ENCODE measurements at places on chromosomes 6 and 20.

DNA sequence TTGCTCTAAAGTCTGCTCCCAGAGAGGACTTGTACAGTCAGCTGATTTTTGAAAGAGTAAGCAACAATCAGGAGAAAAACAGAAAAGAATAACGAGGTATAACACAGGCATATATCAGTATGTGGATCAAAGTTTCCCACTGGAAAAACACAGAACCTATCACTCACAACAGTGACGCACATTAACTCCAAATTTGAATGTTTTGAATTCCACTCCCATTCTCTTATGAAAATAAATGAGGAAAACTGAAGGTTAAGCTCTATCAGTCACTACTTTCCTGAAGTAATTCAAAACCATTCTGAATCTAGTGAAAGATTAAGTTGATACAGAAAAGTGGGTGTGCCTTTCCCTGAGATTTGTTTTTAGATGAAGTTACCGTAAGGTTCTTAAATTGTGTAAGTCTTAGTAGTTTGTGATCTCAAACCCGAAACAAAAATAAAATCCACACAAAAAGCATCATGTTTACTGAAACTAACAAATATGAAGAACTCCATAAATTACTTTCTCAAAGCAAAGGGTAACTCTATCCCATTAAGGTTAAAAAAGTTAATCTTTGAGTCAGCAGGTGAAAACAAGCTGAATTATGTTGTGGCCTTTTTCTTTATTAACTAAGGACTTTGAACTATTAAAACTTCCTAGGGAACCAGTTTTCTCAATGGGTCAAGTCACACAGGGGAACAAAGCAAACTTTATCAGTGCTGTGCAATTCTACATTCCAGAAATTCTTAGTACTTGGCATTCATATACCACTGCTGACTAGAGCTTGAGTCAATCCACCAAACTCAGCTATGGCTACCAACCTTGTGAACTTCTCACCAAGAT lies 115.7 kb downstream of the OGFRL1 start:
- DNase-seq, result peak; percentile 94

DNA sequence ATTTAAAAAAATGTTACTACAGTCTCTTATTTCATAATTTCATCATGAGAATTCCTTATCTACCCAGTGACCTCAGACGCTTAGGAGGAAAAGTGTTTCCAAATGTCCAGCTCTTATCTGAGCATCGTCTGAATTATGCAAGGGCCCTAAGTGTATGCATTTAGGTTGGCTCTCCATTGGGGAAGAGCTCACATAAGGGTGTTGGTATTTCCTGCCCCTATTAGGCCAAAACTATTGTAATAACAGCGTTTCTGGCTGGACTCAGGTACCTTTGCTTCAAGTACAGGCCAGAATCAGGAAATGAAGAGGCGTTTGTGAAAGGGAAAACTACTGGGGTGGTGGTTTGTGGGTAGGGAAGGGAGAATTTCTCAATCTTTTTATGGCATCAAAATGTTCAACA lies 40.4 kb upstream of the SGK1 start:
- peak; percentile 13 for DNase-seq

DNA sequence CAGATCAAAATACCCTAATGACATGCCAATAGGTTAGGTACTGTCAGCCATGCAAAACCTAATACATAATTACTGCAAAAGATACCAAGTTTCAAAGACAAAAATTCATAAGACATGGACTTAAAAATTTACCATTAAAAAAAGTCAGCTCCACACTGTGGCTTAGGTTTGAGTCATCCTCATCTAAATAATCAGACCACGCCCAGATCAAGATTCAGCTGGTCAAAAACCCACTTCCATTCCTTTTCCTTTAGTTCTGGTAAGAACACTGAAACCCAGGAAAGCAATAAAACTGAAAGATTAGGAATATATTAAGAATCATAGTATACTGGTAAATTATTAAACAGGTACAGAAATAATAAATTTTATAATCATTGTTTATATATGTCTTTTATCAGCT lies 81.0 kb upstream of the ASF1A start:
- DNase-seq, result no peak

DNA sequence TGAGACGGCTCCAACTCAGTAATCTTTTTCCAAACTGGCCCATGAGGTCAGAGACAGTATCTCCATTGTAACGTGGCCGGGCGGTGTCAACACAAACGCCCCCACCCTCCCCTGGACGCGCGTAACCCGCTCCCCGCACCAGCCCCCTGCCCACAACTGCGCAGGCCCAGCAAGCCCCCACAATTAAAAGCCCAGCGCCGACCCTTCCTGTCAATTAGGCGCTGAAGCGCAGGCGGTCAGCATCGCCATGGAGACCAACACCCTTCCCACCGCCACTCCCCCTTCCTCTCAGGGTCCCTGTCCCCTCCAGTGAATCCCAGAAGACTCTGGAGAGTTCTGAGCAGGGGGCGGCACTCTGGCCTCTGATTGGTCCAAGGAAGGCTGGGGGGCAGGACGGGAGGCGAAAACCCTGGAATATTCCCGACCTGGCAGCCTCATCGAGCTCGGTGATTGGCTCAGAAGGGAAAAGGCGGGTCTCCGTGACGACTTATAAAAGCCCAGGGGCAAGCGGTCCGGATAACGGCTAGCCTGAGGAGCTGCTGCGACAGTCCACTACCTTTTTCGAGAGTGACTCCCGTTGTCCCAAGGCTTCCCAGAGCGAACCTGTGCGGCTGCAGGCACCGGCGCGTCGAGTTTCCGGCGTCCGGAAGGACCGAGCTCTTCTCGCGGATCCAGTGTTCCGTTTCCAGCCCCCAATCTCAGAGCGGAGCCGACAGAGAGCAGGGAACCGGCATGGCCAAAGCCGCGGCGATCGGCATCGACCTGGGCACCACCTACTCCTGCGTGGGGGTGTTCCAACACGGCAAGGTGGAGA lies at the start of the genes HSPA1A and HSPA1L:
Gene HSPA1A, plus strand, starts transcription at position 519 of the 814 bp plus-strand sequence. Its CDS starts 214 bp downstream, at position 733.
Gene HSPA1L, minus strand, starts transcription at position 259 of the 814 bp plus-strand sequence. CDS start 3,311 bp downstream, outside the sequence.
- peak; percentile 97 for DNase-seq

- no peak for DNase-seq
These were observed 66.7 kb downstream of the MOCS1 start for GRCh38 chr6:39867592-39867991.

DNA sequence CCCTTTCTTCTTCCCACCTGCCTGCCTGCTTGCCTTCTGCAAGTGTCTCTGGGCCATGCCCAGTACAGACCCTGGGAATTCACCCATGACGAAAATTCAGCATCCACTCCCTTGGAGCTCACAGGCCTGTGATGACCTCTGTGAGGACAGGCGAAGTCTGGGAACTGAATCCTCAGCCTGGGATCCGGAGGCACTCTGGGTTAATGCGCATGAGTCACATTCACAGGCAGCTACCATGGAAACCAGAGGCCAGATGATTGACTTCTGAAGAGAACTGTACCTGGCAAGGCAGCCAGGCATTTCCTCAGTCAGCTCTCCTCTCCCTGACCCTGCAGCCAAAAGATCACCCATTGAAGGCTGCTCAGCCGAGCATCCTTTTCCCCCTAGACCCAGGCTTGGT lies 41.0 kb downstream of the SLC9A8 start:
- peak; percentile 61 for DNase-seq

DNA sequence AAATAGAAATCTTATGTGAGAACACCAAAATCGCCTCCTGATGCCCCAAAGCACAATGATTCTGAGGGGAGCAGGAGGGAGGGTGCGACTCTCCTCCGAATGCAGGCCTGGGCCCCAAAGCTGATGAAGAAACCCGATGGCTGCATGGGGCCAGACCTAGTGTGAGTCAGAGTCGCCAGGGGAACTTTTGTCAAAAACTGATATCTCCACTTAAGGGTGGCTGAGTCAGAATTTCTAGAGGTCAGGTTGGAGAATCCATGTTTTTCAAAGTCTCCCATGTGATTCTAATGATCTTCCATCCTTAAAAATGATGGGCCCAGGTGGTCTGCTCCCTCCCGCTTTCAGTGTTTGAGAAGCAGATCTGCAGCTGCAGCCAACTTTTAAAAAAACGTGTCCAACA lies 172.8 kb downstream of the BACH2 start:
- no peak for DNase-seq

DNA sequence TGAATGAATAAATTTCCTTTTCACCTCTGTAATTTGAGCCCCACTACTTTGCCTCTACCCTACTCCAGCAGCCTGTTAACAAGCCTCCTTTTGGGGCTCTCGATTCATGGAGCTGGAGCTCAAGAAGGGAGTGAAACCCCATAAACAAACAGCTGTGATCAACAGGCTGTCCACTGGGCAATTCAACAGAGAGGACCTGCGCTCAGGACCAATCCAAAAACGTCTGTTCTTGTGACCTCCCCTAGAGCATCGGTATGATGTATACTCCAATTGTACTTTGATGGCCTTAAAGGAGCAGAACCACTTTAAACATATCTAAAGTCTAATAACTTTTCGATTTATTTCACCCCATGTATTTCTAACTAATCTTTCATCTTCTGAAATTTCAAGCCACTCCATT lies 37.4 kb downstream of the HIVEP2 start:
- no peak for DNase-seq

GRCh38 chr6:25652007-25652515 lies at the start of gene SCGN:
TSS of gene SCGN (plus strand) at chr6:25652215. CDS start at chr6:25652404, 189 bp downstream.
- DNase-seq, result peak; percentile 52

GRCh38 chr20:52540509-52540908 lies 348.9 kb upstream of the ZFP64 start:
- DNase-seq, result no peak

DNA sequence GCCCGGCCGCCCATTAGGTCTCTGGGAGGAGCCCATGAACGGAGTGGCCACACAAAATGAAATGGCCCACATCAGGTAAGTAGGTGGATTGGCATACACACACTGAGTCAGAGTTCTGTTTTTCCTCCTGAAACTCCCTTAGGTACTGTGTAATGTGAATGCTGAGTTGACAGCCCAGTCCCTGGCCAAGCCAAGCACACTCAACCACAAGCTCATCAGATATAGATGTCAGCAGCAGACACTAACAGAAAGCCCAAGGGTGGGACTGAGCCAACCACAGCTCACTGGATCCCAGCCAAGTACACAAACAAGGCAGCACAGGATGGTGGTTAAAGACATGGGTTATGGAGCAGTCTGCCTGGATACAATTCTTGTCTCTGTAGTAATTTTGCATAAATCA lies 403.4 kb downstream of the GJA1 start:
- DNase-seq, result no peak

GRCh38 chr6:21053612-21054011 lies 519.4 kb downstream of the CDKAL1 start:
- peak; percentile 33 for DNase-seq

DNA sequence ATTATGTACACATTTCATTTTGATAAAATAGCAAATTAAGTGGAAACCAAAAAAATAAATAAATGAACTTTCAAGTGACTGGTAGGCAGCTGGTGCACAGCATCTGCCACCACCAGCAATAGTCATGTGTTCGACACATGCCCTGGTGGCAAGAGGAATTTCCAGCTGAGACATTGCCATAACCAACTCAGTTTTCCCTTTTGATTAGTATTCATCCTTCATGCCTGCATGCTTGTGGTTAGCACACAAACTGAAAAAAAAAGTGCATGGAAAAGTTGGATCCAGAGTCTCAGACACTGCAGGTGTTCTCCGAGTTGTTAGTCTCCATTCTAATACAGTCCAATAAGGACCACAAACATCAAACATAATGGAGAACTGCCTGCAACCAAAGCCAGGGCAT lies 156.0 kb upstream of the SOX4 start:
- DNase-seq, result no peak

GRCh38 chr20:49753133-49753532 lies 39.5 kb upstream of the B4GALT5 start:
- DNase-seq, result no peak

DNA sequence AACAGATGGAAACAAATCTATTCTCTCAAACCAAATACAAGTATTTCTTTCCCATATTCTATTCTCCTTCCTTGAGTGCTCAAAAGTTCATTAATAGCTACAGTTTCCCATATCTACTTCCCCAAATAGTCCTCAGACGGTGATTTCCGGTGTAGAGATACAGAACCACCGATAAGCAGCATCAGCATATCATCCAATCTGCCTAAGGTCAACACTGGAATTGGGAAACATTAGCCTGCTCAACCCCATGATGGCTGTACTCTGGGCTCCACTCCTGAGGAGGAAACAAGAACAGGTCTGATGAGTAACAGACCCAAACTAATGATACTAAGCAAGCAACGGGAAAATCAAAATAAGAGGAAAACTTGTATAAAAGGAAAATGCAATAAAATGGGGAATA lies 115.6 kb downstream of the EPB41L2 start:
- no peak for DNase-seq

- no peak for DNase-seq
These were observed 7.5 kb upstream of the LINC00237 start for GRCh38 chr20:21113697-21114096.

DNA sequence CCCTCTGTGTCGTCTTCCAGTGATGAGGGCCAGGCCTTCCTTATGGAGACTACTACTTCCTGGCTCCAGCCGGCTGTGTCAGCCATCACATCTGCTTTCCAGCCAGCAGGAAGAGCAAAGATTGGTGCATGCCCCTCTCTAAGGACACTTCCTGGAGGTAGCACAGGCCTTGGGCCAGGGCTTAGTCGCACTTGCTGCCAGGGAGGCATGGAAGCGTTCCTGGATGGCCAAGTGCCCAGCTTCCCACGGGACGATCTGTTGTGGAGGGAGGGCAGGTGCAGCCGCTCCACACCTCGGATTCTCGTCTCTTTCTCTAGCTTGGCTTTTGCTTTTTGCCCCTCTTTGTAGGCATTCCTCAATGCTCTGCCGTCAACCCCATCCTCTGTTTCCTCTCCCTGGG lies 11.9 kb downstream of the ERMARD start:
- DNase-seq, result no peak

GRCh38 chr6:35216851-35217811 lies 3.4 kb downstream of the SCUBE3 start:
- DNase-seq, result no peak

DNA sequence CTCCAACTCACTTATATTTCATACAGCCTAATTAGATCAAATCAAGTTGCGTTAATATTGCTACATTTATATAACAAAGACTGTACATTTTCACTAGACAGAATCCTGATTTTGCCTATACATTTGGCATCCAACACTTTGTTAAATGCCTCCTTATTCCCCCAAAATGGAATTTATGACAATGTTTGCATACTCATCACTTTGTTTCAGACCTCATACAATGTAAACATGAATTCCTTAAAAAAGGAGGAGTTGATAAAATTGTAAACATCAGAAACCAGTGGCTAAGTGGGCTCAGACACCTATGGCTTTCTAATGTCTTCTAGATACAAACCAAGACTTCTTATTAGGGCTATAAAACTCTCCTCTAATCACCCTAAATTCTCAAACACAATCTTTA lies 87.3 kb downstream of the CHD6 start:
- DNase-seq, result no peak

GRCh38 chr6:46781478-46782378 lies 11.5 kb upstream of the MEP1A start:
- peak; percentile 63 for DNase-seq

- no peak for DNase-seq
These were observed 124.8 kb upstream of the NEDD9 start for GRCh38 chr6:11357285-11357684.

Data from endothelial cell of umbilical vein (primary cell).